ENCODE measurements at places on chromosomes 1 and 21.

DNA sequence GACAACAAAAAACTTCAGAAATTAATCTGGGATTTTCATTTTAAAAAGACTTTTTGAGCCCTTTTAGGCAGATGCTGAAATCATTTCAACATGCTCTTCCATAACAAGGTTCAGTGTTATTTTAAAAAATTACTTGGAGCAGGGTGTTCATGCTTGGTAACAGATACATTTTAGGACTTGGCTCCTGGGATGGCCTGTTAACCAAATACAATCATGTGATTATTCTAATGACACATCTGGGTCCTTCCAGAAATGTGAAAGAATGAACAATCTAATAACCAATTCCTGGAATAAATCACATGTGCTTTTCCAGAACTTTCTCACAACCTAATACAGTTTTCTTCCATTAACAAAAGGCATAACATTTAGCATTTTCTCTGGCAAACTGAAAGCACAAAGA is 379.8 kb upstream of the RUNX1 start:
- DNase-seq = no peak

DNA sequence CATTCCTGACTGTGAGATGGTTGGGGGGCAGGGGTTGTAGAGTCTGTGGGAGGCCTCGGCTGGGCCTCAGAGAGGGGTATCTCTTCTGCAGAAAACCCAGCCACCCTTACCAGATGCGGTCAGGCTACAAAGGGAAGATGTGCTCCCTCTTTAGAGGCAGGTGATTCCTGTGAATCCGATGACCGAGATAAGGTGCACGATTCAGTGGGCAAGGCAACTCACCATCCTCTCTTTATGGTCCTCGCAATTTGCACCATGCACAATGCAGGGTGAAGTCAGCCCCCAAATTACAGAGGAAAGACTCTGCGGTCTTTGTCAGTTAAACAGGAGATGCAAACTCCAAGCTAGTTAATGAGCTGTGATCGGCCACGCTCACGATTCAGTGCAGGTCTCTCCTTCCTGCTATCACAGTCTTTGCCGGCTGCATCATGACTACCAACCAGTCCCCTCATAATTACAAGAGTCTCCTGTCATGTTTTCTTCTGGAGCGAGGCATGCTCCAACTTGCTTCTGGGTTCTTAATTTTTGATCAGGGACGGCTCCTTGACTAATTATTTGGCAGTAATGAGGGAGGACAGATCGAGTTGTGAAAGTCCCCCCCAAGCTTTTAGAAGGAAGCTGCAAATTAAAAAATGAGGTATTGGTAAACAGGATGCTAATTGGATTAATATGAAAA is 12.5 kb downstream of the TP73 start:
- DNase-seq = no peak

DNA sequence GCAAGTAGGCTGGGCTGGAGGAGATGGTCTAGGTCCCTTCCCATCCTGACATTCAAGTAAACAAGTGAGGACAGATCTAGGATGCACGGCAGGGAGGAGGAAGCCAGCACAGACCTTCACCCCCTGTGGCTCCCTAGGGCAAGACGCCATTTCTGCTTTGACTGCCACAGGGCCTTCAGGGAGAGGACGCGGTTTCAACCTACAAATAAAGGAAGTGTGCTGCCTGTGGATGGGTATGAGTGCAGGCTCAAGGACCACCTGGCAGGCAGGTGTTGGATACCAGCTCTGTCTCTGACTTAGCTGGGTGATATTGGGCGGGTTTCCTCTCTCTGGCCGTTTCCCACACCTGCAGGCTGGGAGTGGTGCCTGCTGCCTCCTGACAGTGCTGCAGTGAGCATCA is 16.2 kb downstream of the SLC2A1 start:
- no peak for DNase-seq

GRCh38 chr1:25173809-25174340 is 58.4 kb downstream of the SYF2 start:
- no peak for DNase-seq

DNA sequence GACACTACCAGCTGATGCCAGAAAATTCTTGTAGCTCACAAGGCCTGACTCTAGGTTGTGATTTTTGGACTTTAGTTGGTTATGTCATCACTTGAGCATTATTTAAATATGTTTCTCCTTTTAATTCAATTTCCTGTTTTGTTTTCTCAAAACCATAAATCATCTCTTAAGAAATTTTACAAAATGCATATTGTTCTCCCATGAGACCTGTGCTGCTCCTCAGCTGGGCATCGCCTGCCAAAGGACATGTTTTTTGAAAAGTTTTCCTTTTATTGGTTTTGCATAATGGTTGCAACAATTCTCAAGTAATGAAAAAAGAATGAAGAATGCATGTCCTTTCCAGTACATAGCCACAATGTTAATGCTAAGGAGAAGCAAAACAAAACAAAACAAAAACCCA is 204.7 kb upstream of the LYPLAL1 start:
- no peak for DNase-seq

GRCh38 chr1:44780583-44781121 is 5.3 kb downstream of the RPS8 start:
- DNase-seq = no peak

GRCh38 chr21:36591326-36591970 is 107.5 kb upstream of the SIM2 start:
- no peak for DNase-seq

GRCh38 chr1:12191242-12192032 is 24.6 kb downstream of the TNFRSF1B start:
- DNase-seq = no peak

GRCh38 chr1:55375617-55376258 is 160.6 kb upstream of the USP24 start:
- DNase-seq = peak; percentile 47

- peak; percentile 63 for DNase-seq
These were observed 7.4 kb downstream of the LHX9 start for GRCh38 chr1:197924516-197925123.

DNA sequence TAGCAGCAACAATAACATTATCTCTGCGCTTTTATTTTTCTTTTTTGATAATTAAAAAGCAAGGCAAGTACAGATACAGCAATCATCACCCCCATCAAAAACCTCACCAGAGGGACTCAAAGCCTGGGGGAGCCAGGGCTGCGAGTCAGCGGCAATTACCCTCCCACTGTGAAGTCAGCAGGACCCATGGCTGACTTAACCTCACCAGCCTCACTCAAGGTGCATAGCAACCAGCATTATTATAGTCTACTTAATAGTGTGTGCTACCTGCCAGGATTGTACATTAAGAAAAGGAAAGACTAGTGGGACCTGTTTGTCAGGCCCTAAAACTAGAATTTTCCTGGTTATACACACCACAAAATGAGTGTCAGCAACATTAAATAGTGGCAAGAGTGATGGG is 28.9 kb upstream of the SERBP1 start:
- DNase-seq = no peak

DNA sequence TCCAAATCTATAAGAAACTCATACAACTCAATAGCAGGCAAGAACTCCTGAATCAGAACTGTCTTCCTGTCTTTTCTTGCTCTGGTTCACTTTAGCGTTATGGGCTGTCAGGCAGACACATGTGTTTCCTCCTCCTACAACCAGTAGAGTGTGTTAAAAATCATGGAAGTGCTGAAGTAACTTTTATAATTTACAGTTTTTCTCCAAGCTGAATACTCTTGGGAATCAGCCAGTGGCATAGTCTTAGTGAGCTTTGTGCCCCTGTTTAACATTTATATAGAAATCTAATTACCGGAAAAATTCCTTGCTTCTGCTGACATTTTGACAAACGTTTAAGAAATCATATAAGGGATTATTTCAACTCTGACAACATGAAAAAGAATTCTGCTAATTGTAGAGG is 113.1 kb upstream of the RGS18 start:
- DNase-seq = no peak

DNA sequence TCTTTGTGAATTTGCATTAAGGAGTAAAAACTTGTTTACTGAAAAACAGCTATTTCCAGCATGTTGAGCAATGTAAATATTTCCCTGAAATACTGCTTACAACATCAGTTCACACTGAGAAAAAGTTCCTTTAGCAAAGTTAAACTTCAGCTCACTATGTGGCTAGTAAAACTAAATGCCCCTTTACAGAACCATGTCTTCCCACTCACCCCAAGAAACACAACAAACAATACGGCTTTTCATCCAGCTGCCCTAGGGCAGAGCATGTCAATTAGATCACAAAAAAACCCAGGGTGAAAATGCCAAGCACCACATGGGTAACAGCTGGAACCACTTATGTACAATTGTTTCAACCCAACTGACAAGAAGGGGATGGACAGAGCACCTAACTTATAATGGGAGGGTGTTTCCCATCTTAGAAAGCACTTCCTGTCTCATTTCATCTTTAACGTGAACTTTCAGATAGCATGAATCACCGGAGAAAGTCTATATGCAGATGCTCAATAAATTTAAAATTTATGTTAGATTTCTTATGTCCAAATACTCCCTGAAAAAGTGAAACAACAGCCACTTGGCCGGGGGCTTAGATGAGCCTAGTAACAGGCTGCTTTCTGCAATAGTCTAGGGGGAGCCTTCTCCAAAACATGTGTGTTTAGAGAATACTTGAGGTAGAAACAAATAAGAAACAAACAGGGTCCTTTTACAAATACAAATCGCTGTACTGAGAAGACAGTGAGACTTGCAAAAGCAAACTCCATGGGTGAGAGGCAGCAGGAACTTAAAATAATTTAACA is 6.6 kb downstream of the NID1 start:
- DNase-seq = no peak

GRCh38 chr1:167158813-167159275 is 61.8 kb upstream of the POU2F1 start:
- DNase-seq = no peak

- no peak for DNase-seq
These were observed 648.2 kb downstream of the SMYD3 start for GRCh38 chr1:245858722-245859492.

- no peak for DNase-seq
These were observed 19.3 kb downstream of the TMCO4 start for GRCh38 chr1:19780267-19780877.
